ENCODE measurements at places on chromosomes 12 and 14.

GRCh38 chr12:3594966-3595365, 104.0 kb downstream of the PRMT8 start:
- no peak for DNase-seq

DNA sequence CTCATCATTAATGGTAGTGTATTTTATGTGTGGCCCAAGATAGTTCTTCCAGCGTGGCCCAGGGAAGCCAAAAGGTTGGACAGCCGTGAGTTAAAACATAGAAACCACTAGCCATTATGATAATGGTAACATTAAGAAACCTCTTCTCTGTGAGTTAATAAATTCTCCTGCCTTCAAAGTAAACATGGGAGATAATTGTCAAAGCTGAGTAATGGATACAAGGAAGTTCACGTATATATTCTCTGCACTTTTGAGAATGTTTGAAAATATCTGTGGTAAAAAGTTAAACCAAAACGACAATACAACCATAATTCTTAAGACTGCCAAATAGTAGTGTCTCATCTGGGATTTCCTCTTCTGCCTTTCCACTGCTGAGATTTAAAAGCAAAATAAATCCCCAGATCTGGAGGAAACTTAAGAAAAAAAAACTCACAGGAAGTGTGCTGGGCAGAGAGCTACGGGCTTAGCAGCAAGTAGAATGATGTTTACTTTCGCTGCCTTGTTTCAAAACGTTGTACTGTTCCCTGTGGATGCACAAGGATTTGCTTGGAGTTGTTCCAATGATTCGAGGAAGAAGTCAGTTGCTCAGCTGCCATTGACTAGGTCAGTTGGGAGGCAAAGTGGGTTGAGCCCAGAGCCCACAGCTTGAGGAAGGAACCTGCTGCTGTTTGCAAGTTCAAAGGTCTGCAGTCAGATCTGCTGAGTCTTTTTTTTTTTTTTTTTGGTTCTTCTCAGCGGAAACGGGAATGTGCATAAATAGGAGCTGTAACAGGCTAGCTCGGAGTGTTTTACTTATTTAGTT, 1.7 kb downstream of the TPCN1 start:
- DNase-seq, result peak; percentile 72

- peak; percentile 25 for DNase-seq
Observed at GRCh38 chr14:54447231-54447692, 6.1 kb upstream of the CNIH1 start.

DNA sequence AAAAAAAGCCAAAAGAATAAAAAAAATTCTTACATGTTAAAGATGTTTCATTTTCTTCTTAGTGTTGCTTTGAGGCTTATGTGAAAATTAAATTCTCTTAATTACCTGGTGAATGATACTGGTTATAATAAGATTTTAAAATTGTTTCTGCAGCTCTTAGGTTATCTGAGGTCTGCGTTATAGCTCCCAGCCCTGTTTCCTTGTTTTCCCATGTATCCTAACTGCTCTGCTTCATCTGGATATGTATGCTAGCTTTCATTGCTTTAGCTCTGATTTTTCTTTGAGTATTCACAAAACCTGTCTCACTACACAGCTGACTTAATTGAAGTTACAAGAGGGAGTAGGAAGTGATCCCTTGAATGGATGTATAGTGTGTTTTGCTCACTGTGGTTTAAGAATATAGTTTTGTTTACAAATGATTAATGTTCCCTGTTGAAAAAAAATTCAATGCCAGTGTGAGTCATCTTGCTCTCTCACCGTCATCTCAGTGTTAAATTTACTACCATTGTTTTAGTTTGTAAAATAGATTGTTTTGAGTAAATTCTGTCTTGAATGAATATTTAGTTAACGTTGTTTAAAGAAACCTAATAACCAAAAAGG, 26.8 kb downstream of the CPSF6 start:
- DNase-seq, result no peak

- DNase-seq, result peak; percentile 75
Observed at GRCh38 chr14:101961011-101961721, 3.2 kb upstream of the DYNC1H1 start.

- no peak for DNase-seq
Observed at GRCh38 chr12:47920913-47921312, 16.1 kb upstream of the VDR start.
